GM12878 (cell line): ENCODE measurements at places on chromosomes 13 and 19. TPM values are rescaled to one million over a fixed set of nuclear protein-coding genes. Genes with fewer than 3 reads are reported as not detected.

The ZNF497 gene
- 0.28 and 0.66 TPM in 2 replicates for polyA plus RNA-seq

The MISP3 gene
- 0.52 TPM in 2 replicates for polyA plus RNA-seq

The SSC5D gene
- polyA plus RNA-seq, result not detected in 2 replicates

The C19orf33 gene
- polyA plus RNA-seq, result 0.28 TPM in 1 of 2 replicates, not detected in the other

The PTGIR gene
- polyA plus RNA-seq, result 8.4 and 9.7 TPM in 2 replicates

The EDDM13 gene
- polyA plus RNA-seq, result 0.56 TPM in 1 of 2 replicates, not detected in the other

The NLRP9 gene
- not detected in 2 replicates for polyA plus RNA-seq
